ENCODE measurements at places on chromosomes 16 and 17.

GRCh38 chr16:75099738-75100602 lies 16.6 kb downstream of the LDHD start:
- peak; percentile 72 for DNase-seq

- no peak for DNase-seq
These were observed 460.4 kb upstream of the EEF2KMT start for GRCh38 chr16:5557966-5558365.

DNA sequence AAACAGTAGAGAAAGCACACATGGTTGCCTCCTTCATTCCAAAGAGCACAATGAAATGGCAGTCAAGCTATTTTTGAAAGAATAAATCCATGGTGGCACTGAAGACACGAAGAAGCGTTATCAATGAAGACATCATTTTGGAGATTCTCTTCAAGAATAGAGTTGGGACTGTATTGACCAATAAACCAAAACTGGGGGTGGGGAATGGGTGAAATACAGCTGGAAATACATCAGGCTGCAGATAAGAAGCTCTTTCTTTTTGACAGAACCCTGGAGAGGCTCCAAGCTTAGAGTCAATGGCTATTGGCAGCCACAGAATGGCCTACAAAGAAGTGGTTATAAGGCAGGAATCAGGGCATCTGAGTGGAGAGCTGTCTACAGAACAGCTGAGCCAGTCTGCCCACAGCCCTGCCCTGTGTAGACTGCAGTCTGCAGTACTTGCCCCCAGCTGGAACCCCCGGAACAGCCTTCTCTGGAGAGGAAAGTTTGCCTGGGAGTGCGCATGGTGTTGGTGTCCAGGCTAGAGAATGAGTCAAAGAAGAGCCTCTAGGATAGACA lies 100.4 kb downstream of the STX8 start:
- no peak for DNase-seq

- no peak for DNase-seq
These were observed 47.3 kb upstream of the CPNE2 start for GRCh38 chr16:57044931-57045693.

GRCh38 chr16:50878966-50879615 lies 137.2 kb downstream of the CYLD start:
- no peak for DNase-seq

DNA sequence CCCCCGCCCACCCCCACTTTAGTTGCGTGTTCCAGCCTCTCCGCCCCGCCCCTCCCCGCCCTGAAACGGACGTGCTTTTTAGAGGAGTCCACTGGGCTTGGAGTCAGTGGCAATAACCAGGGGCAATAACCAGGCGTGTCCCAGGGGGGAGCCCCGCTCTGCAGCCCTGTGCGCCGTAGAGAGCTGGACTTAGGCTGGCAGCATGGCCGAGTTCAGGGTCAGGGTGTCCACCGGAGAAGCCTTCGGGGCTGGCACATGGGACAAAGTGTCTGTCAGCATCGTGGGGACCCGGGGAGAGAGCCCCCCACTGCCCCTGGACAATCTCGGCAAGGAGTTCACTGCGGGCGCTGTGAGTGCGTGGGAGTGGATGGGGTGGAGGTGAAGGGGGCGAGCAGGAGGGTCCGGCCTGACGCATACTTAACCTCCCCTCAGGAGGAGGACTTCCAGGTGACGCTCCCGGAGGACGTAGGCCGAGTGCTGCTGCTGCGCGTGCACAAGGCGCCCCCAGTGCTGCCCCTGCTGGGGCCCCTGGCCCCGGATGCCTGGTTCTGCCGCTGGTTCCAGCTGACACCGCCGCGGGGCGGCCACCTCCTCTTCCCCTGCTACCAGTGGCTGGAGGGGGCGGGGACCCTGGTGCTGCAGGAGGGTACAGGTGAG lies at the start of gene ALOX15B:
TSS of gene ALOX15B (plus strand) at position 106 of the 657 bp plus-strand sequence. CDS start at position 203, 97 bp downstream.
- no peak for DNase-seq

GRCh38 chr16:71594000-71594646 lies 17.2 kb upstream of the TAT start:
- no peak for DNase-seq

GRCh38 chr16:57570301-57571070 lies 28.0 kb downstream of the ADGRG5 start:
- DNase-seq = no peak
